Mucosa of gallbladder (tissue), 1 donor: ENCODE measurements at places on chromosomes 4 and X.

- no peak for DNase-seq
Measured at GRCh38 chrX:110294087-110294486, 23.8 kb downstream of the AMMECR1 start.

- DNase-seq: no peak
Measured at GRCh38 chr4:173509036-173510001, 20.7 kb downstream of the HAND2 start.

DNA sequence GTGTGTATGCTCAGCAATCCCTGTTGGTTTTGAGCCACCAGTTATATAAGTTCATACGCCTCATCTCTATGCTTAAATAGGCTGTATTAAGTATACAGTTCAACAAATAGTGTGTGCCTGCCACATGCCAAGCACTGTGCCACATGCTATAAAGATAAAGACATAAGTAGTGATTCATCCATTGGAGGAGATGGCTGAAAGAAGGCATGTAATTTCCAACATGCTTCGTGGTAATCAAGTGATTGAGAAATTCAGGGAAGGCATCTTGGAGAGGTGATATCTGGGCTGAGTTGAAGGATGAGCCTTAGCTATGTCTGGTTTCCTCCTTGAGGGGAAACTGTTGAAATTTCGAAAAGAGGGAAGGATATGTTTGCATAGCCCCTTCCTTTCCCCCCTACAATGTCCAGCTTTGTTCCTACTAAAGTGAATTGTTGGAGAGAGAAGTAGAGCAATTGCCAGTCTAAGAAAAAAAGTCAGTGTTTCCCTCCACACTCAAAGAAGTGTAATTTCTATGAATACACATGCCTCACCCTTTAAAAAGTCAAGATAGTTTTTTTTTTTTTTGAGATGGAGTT, 96.5 kb downstream of the ARHGAP10 start:
- DNase-seq: no peak

GRCh38 chr4:36024901-36025660, 219.2 kb downstream of the ARAP2 start:
- DNase-seq: peak; percentile 58

GRCh38 chr4:94304365-94304971, 38.2 kb downstream of the HPGDS start:
- no peak for DNase-seq

- DNase-seq: no peak
Measured at GRCh38 chr4:26765515-26765914, 95.1 kb upstream of the STIM2 start.

- DNase-seq: peak; percentile 42
Measured at GRCh38 chrX:153474718-153475117, 4.3 kb upstream of the HAUS7 start.

GRCh38 chrX:30364229-30364628, 55.0 kb upstream of the NR0B1 start:
- peak; percentile 14 for DNase-seq

GRCh38 chr4:150176547-150176946, 98.3 kb downstream of the DCLK2 start:
- DNase-seq: no peak

DNA sequence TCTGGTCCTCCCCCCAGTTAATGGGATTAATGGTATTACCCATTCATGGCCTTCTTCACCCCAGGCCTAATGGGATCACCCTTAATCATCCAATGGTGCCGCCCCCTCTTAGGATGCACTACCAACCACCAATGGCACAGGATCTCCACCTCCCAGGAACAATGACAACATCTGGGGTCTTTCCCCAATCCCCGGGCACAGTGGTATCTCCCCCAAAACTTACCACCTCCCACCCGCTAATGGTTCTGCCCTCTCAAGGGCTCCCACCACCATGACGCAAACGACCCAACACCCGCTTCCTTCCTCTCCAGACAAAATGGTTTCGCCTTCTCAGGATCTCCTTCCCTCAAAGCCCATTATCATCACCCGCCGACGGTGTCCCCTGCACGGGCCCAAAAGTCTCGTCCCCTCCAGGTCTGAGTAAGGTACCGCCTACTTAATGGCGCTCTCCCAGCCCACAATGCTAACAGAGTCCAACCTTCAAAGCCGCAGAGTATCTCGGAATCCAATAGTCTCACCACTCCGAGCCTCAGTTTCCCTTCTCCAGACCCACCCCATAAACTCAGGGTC, 458 bp downstream of the GRIPAP1 start:
- no peak for DNase-seq

DNA sequence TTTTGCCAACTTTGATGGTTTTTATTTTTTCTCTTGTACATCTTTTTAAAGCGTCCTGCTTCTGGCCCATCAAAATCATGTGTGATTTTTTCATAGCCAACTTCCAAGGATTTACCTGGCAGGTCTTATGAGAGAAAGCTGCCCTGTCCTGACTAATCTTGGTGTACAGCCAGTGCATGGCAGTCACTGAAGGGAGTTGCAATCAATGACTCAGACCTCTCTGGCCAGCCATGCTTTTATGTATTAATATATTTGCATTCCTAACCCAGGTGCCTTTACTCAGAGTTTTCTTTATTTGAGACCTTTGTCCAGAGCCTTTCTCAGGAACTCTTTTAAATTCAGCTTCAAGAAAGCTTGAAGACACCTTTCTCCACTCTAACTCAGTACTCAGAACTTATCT, 691.5 kb upstream of the HTR2C start:
- no peak for DNase-seq

DNA sequence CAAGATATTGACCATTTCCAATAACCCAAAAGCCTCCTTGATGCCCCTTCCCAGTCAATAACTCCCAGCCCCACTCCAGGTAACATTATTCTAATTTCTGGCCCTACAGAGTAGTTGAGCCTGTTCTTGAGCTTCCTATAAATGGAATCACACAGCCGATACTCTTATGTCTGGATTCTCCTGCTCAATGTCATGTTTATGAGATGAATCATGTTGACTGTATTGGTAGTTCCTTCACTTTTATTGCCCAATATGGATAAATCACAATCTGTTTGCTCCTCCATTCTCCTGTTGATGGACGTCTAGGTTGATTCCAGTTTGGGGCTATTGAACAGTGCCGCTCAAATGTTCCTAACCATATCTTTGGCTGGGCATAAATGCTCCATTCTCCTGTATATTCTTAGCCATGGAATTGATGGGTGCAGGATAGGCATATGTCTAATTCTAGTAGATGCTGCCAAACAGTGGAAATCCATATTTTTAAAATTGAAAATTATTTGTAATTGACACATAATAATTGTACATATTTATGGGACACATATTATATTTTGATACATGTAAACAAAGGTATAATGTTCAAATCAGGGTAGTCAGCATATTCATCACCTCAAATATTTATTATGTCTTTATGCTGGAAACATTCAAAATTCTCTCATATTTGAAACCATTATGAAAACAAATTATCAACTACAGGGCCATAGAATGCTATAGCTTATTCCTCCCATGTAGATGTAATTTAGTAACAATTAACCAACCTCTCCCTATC, 40.5 kb upstream of the SLC2A9 start:
- DNase-seq: no peak

GRCh38 chrX:129678614-129679195, 23.9 kb upstream of the APLN start:
- DNase-seq: no peak

GRCh38 chr4:6957994-6958393, 48.4 kb downstream of the TBC1D14 start:
- DNase-seq: no peak

DNA sequence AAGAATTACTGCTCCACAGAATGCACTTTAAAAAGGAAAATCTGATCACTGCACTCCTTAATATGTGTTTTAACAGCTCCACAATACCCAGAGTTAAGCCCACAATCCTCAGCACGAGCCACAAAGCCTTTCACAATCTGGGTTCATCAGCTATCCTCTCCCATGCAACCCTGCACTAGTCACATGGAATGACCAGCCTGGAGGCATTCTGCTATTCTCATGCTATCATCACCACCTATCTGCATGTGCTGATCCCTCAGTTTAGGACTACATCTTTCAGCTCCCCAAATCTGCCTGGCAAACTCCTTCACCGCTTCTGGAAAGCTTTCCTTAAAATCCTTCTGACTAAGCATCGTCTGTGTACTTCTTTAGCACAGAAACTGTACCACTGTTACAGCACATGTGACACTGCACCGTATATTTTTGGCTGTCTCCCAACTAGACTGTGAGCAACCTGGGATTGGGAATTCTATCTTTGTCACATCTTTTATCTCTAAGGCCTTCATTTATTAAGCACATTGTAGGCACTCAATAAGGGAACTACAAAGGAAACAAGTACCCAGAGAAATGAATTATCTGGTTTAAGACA, 18.3 kb upstream of the EIF1AX start:
- DNase-seq: no peak

GRCh38 chr4:181911420-181911819, 331.8 kb upstream of the TENM3 start:
- DNase-seq: no peak

- no peak for DNase-seq
Measured at GRCh38 chr4:57070461-57070860, 39.7 kb downstream of the IGFBP7 start.

GRCh38 chr4:26788341-26788733, 72.3 kb upstream of the STIM2 start:
- no peak for DNase-seq

DNA sequence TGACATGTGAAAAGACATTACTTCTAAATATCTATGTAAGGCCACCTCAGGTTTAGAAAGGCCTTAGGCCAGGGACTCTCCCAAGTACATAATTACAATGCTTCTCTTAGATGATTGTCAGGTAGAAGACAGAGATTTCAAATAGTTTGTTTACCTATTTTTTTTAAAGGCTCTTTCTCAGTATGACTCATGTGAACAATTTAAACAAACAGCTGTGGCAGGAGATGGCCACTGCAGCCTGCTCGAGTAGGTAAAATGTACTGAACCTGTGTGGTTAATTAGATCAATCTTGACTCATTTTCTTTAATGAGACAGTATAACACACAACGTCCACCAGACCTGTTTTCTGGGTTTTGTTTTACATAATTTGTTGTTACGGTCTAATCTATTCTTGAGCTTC, 50.2 kb downstream of the LEF1 start:
- no peak for DNase-seq

GRCh38 chr4:123378794-123379193, 17.8 kb upstream of the SPRY1 start:
- no peak for DNase-seq
